ENCODE measurements at places on chromosomes 1 and 21.

DNA sequence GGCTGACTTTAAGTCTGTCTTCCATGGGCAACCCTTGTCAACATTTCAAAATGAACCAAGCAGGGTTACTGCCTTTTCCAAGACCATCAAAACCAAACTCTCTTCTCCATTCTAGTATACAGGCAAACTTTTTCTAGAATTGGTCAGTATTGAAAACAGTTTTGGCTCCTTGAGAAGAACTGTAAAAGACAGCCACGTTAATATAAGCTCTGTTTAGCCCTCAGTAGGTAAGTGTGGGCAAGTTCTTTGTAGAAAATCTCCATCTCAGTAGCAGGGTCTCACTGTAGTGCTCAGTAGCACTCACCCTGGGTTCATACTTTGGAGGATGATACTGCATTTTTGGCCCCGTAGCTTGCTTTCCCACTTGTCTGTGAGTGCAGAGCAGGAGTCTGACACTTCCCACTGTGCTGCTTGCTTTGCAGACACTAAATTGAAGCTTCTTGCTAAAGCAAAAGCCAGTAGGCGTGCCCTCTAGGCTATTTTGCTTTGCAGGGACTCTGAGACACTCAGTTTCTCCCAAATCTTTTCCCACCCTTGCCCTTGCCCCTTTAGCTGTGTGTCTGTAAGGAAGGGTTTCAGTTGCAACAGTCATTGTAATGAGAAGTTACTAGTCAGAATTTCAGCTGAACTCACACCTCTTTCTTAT, 34.3 kb upstream of the CACYBP start:
- no peak for DNase-seq

GRCh38 chr1:9296850-9297249, 4.2 kb downstream of the SPSB1 start:
- DNase-seq: no peak

- no peak for DNase-seq
Observed at GRCh38 chr1:197285526-197286205, 17.6 kb downstream of the CRB1 start.

DNA sequence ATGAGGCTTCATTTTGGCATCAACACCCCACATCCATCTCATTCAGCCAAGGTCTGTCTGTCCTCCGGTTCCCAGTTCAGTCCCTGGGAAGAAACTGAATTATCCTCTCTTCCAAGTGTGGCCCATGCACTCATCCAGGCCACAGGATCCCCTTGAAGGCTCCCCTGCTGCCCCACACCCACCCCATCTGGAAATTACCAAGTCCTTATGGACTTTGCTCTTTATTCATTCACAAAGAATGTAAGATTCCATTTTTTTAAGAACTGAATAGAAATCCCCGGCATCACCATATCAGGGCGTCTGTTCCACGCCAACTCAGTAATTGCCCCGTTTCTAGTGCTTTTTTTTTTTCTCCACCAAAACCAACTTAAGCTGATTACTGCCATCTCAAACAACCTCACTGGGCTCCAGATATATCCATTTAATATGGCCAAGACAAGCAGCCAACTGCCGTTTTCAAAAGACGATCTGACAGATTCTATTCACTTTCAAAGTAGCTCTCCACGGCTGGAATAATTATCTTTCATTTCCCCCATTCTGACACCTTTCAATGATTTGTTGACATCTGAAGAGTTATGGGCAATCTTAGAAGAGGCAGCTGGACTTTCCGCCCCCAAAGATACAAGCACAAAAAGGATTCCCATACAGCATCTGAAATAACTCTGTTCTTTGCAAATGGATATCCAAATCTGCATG, 55.9 kb downstream of the OLIG1 start:
- DNase-seq: no peak

DNA sequence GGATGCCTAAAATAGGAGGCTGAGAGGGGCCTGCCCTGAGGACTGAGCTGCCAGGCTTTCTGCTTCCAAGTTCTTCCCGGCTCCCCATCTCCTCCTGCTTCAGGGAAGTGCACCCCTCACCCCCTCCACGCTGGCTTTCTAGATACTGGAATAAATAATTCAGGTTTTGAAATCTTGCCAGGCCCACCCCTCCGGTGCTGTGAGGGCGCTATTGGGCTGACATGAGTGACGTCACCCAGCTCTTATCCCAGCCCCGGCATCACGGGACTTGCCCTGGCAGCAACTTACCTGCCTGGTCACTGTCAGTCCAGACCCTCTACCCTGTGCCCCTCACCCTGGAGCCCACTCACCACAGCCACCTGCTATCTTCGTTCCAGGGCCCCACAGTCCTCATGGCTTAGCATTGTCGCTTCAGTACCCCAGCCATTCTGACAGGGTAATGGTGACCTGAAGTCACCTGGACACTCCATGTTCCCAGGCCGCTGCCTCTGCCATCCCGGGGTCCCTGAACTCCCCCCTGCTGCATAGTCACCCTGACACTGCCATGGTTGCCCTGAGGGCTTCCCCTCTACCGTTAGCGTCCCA, 819 bp upstream of the GPR3 start:
- no peak for DNase-seq

All from stimulated activated CD8-positive, alpha-beta memory T cell treated with anti-CD3 and anti-CD28 coated beads, Interleukin-15, amount 100 ng/mL, for 4 hours (primary cell).